ENCODE measurements at places on chromosomes 5 and 9.

DNA sequence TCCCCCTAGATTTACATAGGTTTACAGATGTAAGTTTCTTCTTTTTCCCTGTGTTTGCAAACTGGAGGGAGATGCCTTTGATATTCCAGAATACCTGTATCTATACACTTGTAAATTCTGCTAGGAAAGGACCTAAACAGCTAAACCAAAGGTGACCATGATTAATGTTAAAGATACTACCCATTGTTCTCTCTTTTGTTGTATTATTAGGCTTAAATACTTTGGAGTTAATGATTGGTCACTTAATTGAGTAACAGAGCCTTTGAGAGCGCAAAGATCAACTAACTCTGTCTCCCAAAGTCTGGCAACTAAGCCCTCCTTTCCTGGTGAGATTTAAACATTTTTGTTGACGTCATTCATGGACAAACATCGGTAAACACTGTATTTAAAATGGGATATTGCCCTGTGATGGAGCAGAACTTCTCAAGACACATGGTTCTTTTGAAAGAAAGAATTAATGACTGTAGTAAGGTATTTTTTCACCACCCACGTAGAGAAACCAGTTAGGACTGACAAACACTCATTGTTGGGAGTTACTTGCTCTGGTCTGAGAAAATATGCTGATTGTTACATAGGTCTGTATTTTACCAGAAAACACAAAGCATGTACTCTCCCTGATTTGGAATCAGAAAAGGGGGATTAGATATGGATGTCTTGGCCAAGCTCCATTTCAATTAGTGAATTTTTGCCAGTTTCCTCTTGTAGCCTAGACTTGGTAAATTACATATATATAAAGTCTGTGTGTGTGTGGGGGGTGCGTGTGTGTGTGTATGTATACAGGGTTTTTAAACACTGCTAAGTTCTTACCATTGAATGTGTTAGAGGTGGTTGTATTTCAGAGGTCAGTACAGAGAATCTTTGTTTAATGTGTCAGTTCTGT is 4.6 kb downstream of the VCAN start:
- peak overlapping the region; percentile 94 for H3K27ac ChIP-seq
- H3K4me1 ChIP-seq: peaks cover 47% of the 10 kb centered on the region
- peaks cover 17% of the 10 kb centered on the region for H3K36me3 ChIP-seq
- DNase-seq: no peak
- no peaks in the 10 kb centered on the region for H3K27me3 ChIP-seq

GRCh38 chr5:176743136-176743861 is 67.1 kb upstream of the UNC5A start:
- DNase-seq: peak; percentile 61
- peaks cover 73% of the 10 kb centered on the region for H3K4me1 ChIP-seq
- H3K36me3 ChIP-seq: no peaks in the 10 kb centered on the region
- no peak overlapping the region for H3K27ac ChIP-seq

- no peaks in the 10 kb centered on the region for H3K36me3 ChIP-seq
- H3K27ac ChIP-seq: no peak overlapping the region
- peak; percentile 64 for DNase-seq
- peaks cover 33% of the 10 kb centered on the region for H3K4me1 ChIP-seq
- no peak overlapping the region for H3K4me3 ChIP-seq
Measured at GRCh38 chr9:69546265-69546664, 125.9 kb downstream of the APBA1 start.

DNA sequence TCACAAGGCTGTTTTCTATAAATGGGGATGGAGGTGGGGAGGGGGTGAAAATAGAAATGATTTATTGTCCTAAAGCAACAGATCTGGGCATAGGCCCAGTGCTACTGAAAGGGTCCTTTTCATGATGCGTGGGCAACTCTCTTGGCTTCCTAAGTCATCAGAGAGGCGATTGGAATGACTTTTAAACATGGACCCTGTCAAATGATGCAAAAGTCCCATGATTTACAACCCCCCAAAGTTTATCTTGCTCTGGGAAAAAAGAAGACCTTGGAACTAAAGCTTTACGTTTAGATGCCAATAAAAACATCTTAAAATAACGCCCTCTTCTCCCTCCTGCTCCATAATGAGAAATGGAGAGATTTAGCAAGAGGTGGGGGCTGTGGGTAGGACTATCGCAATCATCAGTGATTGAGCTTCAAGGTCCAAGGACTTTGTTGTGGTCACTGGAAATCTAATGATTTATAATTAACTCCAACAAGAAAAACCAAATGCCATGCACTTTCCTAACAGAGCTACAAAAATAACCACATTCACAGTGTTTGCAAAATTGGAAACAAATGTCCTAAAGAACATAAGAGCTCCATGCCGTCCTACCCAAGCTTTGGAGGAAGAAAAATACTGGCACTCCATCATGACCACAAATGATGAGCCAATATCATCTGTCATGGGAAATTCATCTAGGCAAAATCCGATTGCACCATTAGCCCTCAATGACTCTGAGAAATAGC is 167.5 kb upstream of the CLINT1 start:
- no peaks in the 10 kb centered on the region for H3K36me3 ChIP-seq
- H3K4me3 ChIP-seq: no peak overlapping the region
- no peak for DNase-seq
- H3K27ac ChIP-seq: no peak overlapping the region

DNA sequence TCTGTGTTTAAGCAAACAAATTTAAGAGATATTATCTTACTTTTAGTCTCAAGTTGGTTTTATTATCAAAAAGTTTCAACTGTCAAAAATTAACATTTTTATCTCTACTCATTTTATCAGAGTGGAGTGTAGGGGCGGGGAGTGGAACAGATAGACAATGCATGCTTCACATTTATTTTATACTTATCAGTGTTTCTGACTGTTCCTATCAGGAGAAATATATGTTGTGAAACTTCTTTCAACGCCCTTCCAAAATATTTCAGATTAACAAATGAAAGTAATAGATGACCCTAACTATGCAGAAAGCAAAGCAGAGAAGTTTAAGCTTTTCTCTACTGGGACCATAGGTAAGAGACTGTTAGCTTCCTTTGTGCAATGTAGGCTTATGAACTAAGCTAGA is 44.9 kb upstream of the MAST4 start:
- DNase-seq: no peak
- no peak overlapping the region for H3K27ac ChIP-seq
- H3K4me1 ChIP-seq: no peaks in the 10 kb centered on the region
- no peaks in the 10 kb centered on the region for H3K27me3 ChIP-seq

DNA sequence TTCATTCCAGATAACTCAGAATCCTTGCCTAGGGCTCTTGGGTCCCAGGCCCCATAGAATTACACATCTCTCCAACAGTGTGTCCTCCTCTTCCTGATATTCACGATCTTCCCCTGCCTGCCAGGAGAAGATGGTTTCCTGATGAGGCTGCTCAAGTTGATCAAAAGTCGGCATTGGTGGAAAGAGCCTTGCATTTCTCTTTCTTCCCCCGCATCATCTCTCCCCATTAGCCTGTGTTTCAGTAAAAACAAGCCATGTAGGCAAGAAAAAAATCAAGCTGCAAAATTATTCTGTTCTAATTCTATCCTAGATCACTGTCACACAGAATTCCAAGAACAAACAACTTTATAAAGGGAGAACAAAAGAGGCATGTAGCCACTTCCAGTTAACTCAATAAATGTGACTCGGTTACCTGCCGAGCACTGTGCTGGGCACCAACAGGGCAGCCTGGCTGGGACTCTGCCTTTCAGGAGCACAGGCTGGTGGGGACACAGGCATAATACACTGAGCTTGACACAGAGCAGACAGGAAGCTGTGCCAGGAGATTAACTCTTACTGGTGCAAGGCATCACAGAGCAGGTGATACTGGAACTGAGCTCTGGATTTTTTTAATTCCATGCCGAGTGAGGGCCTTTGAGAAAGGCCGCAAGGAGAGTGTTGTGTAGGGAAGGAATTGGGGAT is 25.6 kb downstream of the TMOD1 start:
- H3K36me3 ChIP-seq: no peaks in the 10 kb centered on the region
- peak overlapping the region; percentile 97 for H3K27ac ChIP-seq
- H3K27me3 ChIP-seq: no peaks in the 10 kb centered on the region
- DNase-seq: no peak

GRCh38 chr9:86040861-86041155 is 58.5 kb downstream of the GOLM1 start:
- peaks cover 23% of the 10 kb centered on the region for H3K36me3 ChIP-seq
- peaks cover 5% of the 10 kb centered on the region for H3K4me1 ChIP-seq
- H3K4me3 ChIP-seq: no peak overlapping the region
- no peaks in the 10 kb centered on the region for H3K27me3 ChIP-seq
- DNase-seq: no peak
- no peak overlapping the region for H3K27ac ChIP-seq

DNA sequence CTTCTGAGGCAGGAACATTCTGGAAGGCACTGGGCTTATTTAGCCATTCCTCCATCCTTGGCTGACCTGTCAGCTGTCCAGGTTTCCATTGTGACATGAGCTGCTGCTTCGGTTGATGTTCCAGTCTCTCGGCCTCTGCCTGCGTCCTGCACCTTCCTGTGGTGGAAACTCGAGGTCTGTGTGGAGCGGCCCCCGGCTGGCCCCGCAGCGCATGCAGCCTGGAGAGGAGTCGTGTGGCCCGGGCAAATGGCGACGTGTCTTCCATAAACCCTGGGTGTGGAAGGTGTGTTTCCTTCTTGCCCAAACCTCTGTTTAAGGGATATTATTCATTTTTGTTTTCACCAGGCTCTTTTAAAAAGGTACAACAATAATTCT is 36.5 kb upstream of the SLC9A3 start:
- H3K4me1 ChIP-seq: no peaks in the 10 kb centered on the region
- peaks cover 16% of the 10 kb centered on the region for H3K27me3 ChIP-seq
- H3K4me3 ChIP-seq: no peak overlapping the region
- DNase-seq: no peak
- H3K27ac ChIP-seq: no peak overlapping the region

DNA sequence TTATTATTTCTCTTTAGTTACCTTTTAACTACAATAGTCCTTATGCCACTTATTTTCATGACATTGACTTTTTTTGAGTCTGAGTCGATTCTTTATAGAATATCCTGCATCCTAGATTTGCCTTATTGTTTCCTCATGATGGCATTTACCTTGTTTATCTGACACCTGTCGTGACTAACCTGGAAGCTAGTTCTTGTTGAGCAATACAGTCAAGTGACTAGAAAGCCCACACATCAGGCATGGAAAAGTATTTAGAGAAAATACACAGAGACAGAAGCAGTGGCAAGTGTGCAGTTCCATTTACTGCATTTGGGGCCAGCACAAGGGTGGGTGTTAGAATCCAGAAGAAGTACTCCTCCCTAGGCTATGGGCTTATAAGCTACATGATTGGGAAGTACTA is 97.8 kb downstream of the ERMP1 start:
- DNase-seq: no peak
- no peaks in the 10 kb centered on the region for H3K27me3 ChIP-seq
- no peak overlapping the region for H3K27ac ChIP-seq
- no peaks in the 10 kb centered on the region for H3K4me1 ChIP-seq

DNA sequence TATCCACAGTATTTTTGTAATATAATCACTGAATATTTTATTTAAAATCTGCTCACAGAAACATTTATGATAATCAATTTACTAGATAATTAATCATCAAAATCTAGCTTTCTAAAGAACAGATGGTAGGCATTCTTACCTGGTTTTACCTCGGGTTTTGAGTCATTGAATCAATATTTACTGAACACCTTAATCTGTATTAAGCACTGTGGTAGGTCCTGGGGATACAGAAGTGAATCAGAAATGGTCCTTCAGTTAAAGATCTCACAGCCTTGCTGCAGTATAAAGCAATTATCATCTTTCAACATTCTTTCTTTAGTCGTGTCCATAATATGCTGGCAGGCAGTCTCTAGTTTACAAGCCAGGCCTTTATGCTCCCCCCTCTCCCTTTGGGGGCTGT is 2.0 kb upstream of the MEIKIN start:
- H3K4me1 ChIP-seq: 0 out of 2 replicates have a peak, but pooled peaks cover 2% of the 10 kb centered on the region
- no peaks in the 10 kb centered on the region for H3K36me3 ChIP-seq
- no peak for DNase-seq
- no peak overlapping the region for H3K4me3 ChIP-seq

- H3K27ac ChIP-seq: no peak overlapping the region
- H3K36me3 ChIP-seq: no peaks in the 10 kb centered on the region
- DNase-seq: no peak
- H3K4me3 ChIP-seq: no peak overlapping the region
Measured at GRCh38 chr9:126515873-126516505, 97.7 kb upstream of the LMX1B start.

DNA sequence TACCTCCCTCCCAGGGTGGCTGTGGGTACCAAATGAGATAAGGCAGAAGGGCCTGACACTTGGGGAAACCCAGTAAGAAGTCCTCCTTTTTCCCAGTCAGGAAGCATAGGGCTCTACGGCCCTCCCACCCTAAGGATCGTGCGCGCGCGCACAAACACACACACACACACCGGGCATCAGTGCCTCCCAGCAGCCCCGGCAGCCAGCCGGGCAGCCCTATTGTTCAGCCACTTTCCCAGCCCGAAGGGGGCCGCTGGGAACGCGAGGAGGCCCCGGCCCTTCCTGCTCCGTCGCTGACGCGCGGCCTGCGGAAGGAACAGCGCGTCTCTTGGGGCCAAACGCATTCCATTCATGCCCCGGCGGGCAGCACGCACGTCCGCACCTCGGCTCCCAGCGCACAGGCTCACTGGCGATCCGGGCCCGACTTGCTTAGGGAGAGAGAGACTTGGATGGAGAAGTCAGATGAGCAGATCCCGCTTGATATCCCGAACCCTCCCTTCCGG is 22.6 kb downstream of the DUSP1 start:
- peak; percentile 67 for DNase-seq
- H3K27me3 ChIP-seq: peaks cover 64% of the 10 kb centered on the region
- H3K4me1 ChIP-seq: no peaks in the 10 kb centered on the region
- peak overlapping the region; percentile 8 for H3K4me3 ChIP-seq

GRCh38 chr5:135602882-135603721 is 24.3 kb upstream of the CXCL14 start:
- H3K4me3 ChIP-seq: no peak overlapping the region
- no peak overlapping the region for H3K27ac ChIP-seq
- H3K36me3 ChIP-seq: no peaks in the 10 kb centered on the region
- peaks cover 42% of the 10 kb centered on the region for H3K27me3 ChIP-seq
